HCEC 1CT (cell line): ENCODE measurements at places on chromosomes 1 and 21.
A peak's percentile ranks its signal among the peaks of the same experiment; 100 is the strongest.

GRCh38 chr1:217270101-217270500 is 360.8 kb downstream of the GPATCH2 start:
- DNase-seq, result no peak

- DNase-seq, result no peak
Observed at GRCh38 chr1:197904126-197904787, 1.8 kb downstream of the C1orf53 start.

DNA sequence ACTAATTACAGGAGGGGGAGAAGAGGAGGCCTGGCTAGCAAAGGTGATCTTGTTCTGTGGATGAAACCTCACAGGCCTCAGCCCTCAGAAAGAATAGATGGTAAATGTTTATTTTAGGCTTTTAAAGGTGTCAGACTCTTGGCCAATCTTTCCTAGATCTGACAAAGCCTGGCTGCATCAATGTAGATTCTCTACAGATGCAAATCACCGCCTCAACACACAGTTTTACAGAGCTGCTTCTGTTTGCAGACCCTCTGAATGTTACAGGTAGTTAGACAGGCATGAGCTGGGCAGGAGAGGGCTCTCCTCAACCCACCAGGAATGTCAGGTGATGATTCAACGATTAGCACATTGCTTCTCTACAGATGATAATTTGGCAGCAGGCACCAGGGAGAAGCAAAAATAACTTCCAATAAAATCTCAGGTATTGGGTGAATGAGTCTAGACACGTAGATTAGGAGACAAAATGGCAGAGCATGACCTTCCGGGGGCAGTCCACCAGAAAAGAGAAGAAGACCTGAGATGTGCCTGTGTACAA is 105.4 kb upstream of the VANGL1 start:
- DNase-seq, result no peak

DNA sequence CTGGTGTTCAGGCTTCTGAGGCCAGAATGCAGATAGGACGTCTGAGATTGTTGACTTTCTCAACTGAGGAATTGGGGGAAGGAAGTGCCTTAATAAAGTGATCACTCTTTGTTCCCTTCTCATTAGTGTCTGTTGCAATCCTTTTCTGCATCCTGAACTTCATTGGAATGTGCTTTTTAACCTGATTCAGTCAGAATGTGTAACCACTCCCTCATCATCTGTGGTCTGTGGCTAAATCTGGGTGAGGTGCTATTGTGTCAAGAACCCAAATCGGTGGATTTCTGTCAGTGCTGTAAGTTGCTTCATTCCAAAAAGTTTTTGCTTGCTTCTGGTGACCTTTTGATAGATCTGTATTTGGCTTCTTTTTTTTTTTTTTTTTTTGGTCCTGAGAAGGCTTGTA is 38.2 kb downstream of the ARID1A start:
- DNase-seq, result peak; percentile 83

GRCh38 chr1:228033376-228033775 is 26.6 kb downstream of the WNT3A start:
- no peak for DNase-seq

DNA sequence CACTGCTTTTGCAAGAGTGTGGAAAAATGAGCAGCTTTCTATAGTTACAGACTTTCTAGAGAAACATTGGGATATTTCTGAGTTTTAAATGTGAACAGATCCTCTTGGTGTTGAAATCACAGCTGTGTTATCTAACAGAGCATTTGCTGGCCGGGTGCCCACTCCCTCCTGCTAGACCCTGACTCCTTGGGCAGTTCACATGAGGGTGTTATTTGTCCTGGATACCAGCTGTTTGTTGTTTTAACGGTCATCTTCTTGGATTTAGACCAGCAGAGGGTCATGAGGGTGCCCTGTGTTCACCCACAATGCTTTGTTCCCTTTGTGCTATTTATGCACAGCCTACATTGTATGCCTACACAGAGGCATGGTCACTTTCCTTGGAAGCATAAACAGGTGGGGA is 67.1 kb downstream of the CENPF start:
- DNase-seq, result peak; percentile 9

DNA sequence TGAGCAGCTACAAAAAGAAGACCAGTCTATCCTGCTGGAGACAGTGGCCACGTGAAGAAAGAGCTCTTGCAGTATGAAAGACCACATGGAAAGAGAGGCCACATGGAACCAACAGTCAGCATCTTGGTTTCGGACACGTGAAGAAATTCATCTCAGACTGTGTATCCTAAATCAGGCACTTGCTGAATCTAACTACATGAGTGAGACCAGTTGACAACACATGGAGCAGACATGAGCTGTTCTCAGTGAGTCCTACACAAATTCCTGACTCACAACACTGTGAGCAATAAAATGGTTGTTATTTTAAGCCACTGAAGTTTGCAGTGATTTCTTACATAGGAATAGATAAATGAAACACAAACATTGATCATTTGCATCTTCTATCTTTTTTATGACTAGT is 2.4 kb upstream of the TAF1A start:
- peak; percentile 53 for DNase-seq

- DNase-seq, result no peak
Observed at GRCh38 chr21:41425954-41426675, at the start of gene MX1. TSS of gene MX1 (plus strand) at chr21:41426239. CDS start at chr21:41432071, 5,832 bp downstream.

GRCh38 chr1:5974631-5975030 is 17.6 kb downstream of the NPHP4 start:
- DNase-seq, result no peak

GRCh38 chr1:233470741-233471499 is 143.0 kb upstream of the KCNK1 start:
- DNase-seq, result no peak

GRCh38 chr1:204883405-204883804 is 12.7 kb downstream of the NFASC start:
- DNase-seq, result no peak

DNA sequence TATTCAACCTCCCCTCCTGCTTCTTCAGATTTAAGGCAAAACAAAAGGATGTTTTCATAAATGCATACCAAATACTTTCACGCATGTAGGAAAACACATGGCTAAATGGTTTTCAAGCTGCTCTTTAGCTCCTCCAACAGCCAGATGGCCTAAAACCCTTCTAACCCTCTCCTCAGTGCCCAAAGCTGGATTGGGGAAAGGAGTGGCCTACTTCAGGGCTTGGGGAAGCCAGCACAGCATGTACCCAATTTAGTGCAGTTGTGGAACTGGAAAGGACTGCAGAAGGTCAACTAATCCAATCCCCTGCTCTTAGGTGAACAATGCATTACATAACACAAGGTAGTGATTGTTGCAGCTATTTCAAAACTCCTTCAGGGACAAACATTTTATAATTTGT is 9.3 kb downstream of the F5 start:
- no peak for DNase-seq

- DNase-seq, result no peak
Observed at GRCh38 chr1:165439330-165439729, 5.6 kb downstream of the RXRG start.

DNA sequence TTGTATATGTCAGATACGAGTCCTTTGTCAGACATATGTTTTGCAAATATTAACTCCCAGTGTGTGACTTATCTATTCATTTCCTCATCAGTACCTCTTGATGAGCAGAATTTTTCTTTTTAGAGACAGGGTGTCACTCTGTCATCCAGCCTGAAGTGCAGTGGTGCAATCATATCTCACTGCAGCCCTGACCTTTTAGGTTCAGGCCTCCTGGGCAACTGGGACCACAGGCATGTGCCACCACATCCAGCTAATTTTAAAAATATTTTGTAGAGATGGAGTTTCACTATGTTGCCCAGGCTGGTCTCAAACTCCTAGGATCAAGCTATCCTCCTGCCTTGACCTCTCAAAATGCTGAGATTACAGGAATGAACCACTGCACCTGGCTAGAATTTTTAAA is 93.0 kb downstream of the HLCS start:
- no peak for DNase-seq

DNA sequence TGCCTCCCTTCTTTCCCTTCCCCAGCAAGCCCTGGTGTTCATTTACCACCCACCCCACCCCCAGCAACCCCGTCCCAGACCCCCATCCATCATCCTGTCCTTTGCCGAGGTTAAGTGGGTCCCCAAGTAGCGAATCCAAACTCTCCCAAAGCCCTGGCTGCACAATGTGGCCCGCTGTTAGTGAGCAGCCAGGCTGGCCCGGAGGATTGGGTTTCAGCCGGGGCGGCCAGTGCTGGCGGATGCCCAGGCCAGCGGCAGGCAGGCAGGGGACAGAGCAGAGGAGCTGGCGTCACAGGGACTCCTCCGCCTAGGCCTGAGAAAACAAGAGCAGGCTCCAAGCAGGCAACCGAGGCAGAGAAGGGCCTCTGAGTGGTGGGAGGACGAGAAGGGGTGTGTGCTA is 61.4 kb downstream of the EPHB2 start:
- DNase-seq, result no peak

GRCh38 chr21:32653326-32653901 is 41.2 kb upstream of the CFAP298 start:
- peak; percentile 23 for DNase-seq
